ENCODE measurements at places on chromosomes 5 and 9.

- DNase-seq, result no peak
Measured at GRCh38 chr9:115232181-115232774, 114.3 kb upstream of the TNC start.

GRCh38 chr5:74798977-74799911 is 32.2 kb downstream of the NSA2 start:
- peak; percentile 26 for DNase-seq

DNA sequence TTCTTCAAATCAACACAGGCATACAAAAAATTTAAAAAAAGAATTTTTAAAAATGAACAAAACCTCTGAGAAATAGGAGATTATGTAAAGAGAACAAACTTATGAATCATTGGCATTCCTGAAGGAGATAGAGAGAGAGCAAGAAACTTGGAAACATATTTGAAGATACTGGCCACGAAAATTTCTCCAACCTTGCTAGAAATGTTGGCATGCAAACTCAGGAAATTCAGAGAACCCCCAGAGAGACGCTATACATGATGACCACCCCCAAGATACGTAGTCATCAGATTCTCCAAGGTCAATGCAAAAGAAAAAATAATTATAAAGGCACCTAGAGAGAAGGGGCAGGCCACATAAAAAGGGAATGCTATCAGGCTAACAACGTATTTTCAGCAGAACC is 472.5 kb downstream of the MTRR start:
- peak; percentile 75 for DNase-seq

- peak; percentile 93 for DNase-seq
Measured at GRCh38 chr5:130135506-130135905, 231.2 kb downstream of the CHSY3 start.

- peak; percentile 66 for DNase-seq
Measured at GRCh38 chr5:59328709-59329296, 564.7 kb downstream of the PDE4D start.

DNA sequence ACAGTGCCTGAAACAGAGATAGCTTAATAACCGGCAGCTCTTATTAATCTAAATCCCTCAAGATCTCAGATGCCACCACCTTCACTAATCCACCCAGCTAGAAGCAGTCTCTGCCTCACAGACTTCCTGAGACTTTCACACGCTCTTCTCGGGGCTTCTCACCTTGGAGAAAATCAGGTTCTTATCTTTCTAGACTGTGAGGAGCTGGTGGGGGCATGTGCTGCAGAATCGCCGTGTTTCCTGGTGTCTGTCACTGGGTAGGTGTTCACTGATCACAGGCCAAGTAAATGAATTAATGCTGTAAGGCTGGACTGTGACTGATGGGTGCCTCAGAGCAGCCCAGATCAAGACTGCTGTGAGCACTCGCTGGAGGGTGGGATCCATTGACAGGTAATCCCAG is 101.7 kb downstream of the PSD2 start:
- DNase-seq, result no peak

DNA sequence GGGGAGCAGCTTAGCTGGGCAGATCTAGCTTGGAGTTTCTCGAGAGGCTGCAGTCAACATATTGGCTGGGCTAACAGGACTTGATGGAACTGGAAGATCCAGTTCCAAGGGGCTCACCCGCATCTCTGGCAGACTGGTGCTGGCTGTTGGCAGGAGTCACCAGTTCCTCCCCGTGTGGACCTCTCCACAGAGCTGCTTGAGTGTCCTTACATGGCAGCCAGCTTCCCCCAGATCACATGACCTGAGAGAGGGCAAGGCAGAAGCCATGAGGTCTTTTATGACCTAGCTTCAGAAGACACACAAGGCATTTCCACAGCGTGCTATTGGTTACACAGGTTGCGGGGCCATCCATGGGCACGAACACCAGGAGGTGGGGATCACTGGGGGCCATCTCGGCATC is 26.4 kb upstream of the RXRA start:
- DNase-seq, result no peak

DNA sequence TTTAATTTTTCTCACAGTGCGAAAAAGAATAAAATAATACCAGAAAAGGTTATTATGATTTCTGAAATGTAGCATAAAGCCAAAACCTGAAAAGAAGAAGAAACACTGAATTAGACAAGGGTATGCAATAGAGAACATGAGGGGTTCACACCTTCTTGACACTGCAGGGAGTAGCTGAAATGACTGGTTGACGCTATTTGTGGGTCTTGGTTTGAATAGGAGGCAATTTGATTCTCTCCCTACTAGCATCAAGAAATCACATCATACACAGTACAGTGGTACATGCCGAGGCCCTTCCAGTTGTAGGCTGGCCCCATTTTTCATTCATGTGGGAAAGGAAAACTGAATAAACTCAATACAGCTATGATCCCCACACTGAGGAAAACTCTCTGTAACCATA is 68.6 kb downstream of the NR3C1 start:
- DNase-seq, result no peak

DNA sequence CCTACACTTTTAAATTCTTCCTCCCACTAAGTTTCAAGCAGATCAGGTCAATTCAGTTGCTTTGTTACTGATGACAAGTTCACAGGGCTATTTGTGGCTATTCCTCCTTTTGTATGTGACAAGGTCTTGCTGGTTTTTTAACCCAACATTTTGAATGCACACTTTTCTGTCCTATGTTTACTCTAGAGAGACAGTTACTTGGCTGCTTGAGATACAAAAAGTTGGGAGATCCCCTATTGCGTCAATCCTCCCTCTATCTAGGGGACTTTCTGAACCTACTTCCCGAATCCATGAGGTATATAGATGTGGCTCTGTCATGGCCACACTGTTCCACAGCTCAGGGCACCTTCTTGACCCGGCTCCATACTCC is 386.7 kb downstream of the NTRK2 start:
- no peak for DNase-seq

DNA sequence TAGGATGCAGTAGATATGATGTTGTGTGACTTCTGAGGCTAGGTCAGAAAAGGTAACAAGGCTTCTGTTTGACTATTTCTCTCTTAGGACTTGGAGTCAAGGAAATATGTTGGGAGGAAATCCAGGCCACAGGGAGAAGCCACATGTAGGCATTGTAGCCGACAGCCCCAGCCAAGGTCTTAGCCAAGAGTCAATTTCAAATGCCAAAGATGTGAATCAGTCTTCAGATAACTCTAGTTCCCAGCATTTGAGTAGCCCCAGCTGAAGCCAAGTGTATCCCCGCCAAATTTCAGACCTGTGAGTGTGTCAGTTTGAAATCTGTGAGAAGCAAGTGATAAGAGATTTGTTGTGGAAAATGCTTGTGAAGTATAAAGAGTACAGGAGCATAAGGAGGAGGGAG is 38.1 kb upstream of the ISL1 start:
- DNase-seq, result no peak

DNA sequence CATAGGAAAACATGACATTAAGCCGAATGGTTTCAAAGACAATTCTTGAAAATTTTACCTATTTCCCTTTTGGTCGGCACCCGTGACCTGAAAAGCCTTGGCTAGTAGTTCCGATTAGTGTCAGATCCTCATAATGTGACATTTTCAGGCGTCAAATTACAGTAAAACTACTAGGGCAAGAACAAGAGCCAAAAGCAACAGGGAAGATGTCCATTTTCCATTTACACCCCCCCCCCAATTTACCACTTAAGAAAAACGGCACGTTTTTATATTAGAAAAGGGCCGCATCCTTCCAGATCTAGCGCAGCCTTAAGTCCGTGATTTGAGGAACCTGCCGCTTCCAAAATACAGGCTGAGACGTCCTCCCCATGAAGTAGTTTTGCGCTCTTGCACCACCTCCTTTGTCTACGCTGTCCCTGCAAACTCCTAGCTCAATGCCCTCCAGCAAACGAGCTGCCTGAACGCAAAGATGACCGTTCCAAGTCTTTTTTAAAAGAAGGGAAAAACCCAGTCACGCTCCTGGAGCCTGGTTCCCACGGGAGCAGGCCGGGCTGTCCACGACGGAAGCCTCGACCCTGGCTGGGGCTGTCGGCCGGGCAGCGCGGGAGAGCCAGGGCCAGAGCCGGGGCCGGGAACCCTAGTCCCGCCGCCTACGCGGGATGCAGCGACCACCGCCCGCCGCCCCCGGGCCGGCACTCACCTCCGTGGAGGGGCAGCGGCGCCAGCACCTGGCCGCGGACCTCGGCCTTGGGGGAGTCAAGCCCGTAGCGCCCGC is 616 bp downstream of the RNF130 start:
- peak; percentile 48 for DNase-seq

DNA sequence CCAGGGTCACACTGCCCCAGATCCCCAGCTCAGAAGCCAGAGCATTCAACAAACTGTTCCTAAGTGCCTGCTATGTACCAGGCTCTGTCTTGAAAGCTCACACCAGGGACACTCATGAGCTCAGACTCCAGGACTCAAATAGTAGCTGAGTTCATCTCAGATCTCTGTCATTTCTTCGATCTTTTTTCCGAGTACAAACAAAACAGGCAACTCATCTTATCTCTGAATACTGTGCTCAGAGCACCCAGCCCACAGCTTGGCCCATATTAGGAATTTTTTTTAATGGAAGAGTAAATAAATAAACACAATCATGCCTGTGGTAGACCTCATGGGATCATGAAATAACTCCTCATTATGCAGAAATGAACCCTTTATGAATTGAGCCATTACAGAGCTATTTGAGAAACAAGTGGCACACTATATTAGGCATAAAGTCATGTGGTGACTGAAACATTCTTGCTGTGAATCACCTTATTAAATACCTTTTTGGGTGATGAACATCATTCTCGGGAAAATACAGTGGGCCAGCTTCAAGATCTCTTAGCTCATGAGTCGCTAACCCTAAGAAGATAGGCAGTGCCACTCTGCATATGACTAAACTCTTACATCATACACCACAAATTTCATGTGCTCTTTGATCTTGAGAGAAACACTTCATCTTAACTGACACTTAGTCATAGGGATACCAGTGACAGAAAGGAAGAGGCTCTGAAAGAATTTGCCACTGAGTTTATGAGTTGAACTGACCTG is 9.9 kb downstream of the SH3RF2 start:
- peak; percentile 77 for DNase-seq

DNA sequence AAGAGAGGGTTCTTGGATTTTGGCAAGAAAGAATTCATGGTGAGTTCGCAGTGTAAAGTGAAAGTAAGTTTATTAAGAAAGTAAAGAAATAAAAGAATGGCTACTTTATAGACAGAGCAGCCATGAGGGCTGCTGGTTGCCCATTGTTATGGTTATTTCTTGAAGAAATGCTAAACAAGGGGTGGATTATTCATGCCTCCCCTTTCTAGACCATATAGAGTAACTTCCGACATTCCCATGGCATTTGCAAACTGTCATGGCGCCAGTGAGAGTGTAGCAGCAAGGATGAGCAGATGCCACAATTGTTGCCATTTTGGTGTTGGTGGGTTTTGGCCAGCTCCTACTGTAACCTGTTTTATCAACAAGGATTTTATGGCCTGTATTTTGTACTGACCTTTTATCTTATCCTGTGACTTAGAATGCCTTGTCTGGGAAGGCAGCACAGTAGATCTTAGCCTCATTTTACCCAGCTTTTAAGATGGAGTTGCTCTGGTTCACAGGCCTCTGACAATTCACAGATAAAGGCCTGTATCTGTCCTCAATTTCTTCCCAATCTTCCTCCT is 1026.1 kb upstream of the DMAC1 start:
- no peak for DNase-seq

GRCh38 chr5:30040488-30041118 is 1152.9 kb upstream of the CDH6 start:
- DNase-seq, result peak; percentile 47

- DNase-seq, result no peak
Measured at GRCh38 chr9:114433086-114433485, 45.3 kb upstream of the AKNA start.

DNA sequence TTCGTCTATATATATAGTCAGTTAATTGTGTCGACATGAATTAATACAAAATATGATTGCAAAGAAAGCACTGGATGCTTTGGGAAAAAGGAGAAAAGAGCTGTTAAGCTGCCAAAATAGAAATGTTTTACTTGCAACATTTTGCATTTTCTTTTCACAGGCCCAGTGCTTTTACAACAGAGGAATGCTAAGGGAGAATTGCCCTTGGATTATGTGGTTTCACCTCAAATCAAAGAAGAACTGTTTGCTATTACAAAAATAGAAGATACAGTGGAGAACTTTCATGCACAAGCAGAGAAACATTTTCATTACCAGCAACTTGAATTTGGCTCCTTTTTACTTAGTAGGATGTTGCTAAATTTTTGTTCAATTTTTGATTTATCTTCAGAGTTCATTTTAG is 76.2 kb downstream of the SLF1 start:
- no peak for DNase-seq

All from fibroblast of skin of scalp (primary cell).